CD8-positive, alpha-beta memory T cell (primary cell): ENCODE measurements at places on chromosomes 12 and 14.

GRCh38 chr14:77275041-77275580, 4.1 kb upstream of the NGB start:
- no peak overlapping the region for H3K27ac ChIP-seq
- DNase-seq, result no peak
- no peaks in the 10 kb centered on the region for H3K36me3 ChIP-seq
- H3K4me1 ChIP-seq, result no peaks in the 10 kb centered on the region
- no peak overlapping the region for H3K4me3 ChIP-seq

GRCh38 chr14:85016496-85016895, 513.4 kb upstream of the FLRT2 start:
- H3K4me1 ChIP-seq, result no peaks in the 10 kb centered on the region
- H3K27me3 ChIP-seq, result no peaks in the 10 kb centered on the region
- H3K36me3 ChIP-seq, result no peaks in the 10 kb centered on the region
- no peak overlapping the region for H3K27ac ChIP-seq
- no peak for DNase-seq
- no peak overlapping the region for H3K4me3 ChIP-seq

GRCh38 chr14:52395728-52396127, 81.6 kb downstream of the PTGER2 start:
- H3K27ac ChIP-seq, result no peak overlapping the region
- H3K27me3 ChIP-seq, result no peaks in the 10 kb centered on the region
- DNase-seq, result no peak
- no peaks in the 10 kb centered on the region for H3K36me3 ChIP-seq
- H3K4me1 ChIP-seq, result peaks cover 17% of the 10 kb centered on the region

DNA sequence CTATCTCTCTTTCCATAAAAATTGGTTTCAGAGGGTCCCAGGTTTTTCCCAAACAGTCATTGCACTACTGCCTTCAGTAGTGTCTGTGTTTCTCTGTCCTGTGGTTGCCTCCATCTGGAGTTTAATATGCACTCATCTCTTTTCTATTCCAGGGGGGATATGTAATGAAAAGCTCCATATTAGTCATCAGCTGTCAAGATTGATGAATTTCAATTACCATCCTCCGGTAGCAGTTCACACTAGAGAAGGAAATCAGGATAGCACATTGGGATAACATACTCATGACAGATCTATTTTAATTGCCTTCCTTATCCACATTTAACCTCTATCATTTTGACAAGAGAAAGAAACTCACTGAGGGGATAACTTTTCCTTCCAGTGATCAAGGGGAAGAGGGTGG, 589.0 kb upstream of the SEL1L start:
- no peaks in the 10 kb centered on the region for H3K27me3 ChIP-seq
- H3K4me3 ChIP-seq, result no peak overlapping the region
- no peaks in the 10 kb centered on the region for H3K36me3 ChIP-seq
- H3K27ac ChIP-seq, result no peak overlapping the region
- no peaks in the 10 kb centered on the region for H3K4me1 ChIP-seq

DNA sequence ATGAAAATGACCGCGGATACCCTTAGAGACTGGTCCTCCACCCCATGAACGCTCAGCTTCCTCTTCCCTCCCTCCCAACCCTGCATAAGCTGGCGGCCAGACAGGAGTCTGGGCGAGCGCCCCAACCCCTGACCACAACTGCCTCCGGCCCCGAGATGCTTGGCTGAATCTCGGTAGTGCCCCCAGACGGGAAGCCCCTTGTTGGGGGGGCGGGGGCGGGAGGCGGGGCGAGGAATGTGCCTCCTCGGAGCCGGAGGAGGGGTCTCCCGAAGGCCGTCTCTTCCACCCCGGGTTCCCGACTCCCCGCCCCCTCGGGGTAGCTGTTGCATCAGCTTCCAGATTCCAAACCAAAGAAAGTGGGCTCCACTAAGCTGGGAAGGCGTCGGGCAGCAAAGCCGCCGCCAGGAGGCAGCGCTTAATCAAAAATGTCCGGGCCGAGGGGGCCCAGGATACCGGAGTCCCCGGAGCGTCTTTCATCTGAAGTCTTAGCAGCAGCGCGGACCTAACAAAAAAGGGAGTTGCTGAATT, 7.1 kb upstream of the MRPL52 start:
- no peak overlapping the region for H3K27ac ChIP-seq
- no peaks in the 10 kb centered on the region for H3K36me3 ChIP-seq
- DNase-seq, result peak; percentile 69
- peak overlapping the region; percentile 13 for H3K4me3 ChIP-seq
- H3K27me3 ChIP-seq, result no peaks in the 10 kb centered on the region

GRCh38 chr14:61470261-61470960, 149.0 kb downstream of the PRKCH start:
- H3K27ac ChIP-seq, result no peak overlapping the region
- H3K36me3 ChIP-seq, result peaks cover 4% of the 10 kb centered on the region
- H3K27me3 ChIP-seq, result no peaks in the 10 kb centered on the region
- no peak overlapping the region for H3K4me3 ChIP-seq

DNA sequence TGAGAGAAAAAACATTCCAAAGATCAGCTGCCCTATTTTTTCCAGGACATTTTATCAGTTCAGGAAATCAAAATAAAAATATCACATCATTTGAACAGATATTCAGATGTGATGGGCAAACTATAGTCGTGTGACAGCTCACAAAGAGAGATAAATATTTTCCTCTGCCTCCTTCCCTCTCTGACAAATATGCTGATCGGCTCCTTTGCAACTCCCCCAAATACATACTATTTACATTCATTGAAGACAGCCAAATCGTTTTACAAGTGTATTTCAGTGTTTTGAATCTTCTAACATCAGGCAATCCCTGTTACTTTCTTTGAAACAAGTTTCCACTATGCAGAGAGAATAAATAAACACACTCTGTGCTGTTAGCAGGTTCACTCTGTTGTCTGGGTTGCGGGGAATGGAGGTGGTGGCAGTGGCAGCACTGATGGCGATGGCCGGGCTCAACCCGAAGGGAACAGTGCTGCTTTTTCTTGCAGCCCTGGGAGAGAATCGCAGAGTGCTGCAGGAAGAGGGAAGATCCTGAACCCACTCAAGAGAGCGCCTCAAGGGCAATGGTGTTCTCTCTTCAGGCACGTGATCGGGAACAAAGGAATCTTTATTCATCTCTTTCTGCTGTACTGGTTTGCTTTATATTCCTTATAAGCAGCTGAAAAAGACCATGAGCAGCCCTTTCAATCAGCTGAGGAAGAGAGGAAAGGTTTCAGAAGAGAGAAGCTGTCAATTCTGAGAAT, 142.5 kb downstream of the PHLDA1 start:
- no peaks in the 10 kb centered on the region for H3K4me1 ChIP-seq
- H3K36me3 ChIP-seq, result no peaks in the 10 kb centered on the region
- no peaks in the 10 kb centered on the region for H3K27me3 ChIP-seq

GRCh38 chr14:88910386-88910785, 85.9 kb downstream of the TTC8 start:
- DNase-seq, result no peak
- no peak overlapping the region for H3K27ac ChIP-seq
- no peaks in the 10 kb centered on the region for H3K4me1 ChIP-seq
- H3K27me3 ChIP-seq, result no peaks in the 10 kb centered on the region

GRCh38 chr14:21098076-21098891, at the start of gene ZNF219:
Gene ZNF219, minus strand, starts transcription at chr14:21098655. Its CDS starts 5,064 bp downstream, at chr14:21093591.
- H3K4me3 ChIP-seq, result peak within 1 kb of the TSS; percentile 58
- peak; percentile 27 for DNase-seq
- H3K36me3 ChIP-seq, result no peaks in the 10 kb centered on the region
- H3K4me1 ChIP-seq, result peaks cover 11% of the 10 kb centered on the region
- H3K27me3 ChIP-seq, result no peaks in the 10 kb centered on the region
- H3K27ac ChIP-seq, result no peak within 1 kb of the TSS

DNA sequence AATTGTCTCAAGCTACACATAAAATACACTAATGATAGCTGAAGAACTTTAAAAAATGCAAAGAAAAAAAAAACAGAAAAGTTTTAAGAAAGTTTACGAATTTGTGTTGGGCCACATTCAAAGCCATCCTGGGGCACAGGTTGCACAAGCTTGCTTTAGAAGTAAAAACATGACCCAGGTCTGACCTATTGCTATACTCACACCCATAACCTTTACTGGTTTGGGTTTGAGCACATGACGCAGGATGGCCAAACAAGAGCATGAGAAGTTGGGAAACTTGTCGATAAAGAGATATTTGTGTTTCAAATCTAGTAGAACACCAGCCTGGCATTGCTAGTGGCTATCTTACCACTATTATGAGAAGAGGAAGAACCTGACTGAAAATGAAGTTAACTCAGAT, 143.7 kb downstream of the NOVA1 start:
- DNase-seq, result no peak
- H3K27me3 ChIP-seq, result no peaks in the 10 kb centered on the region
- H3K36me3 ChIP-seq, result no peaks in the 10 kb centered on the region
- H3K27ac ChIP-seq, result no peak overlapping the region
- no peak overlapping the region for H3K4me3 ChIP-seq
- H3K4me1 ChIP-seq, result no peaks in the 10 kb centered on the region

DNA sequence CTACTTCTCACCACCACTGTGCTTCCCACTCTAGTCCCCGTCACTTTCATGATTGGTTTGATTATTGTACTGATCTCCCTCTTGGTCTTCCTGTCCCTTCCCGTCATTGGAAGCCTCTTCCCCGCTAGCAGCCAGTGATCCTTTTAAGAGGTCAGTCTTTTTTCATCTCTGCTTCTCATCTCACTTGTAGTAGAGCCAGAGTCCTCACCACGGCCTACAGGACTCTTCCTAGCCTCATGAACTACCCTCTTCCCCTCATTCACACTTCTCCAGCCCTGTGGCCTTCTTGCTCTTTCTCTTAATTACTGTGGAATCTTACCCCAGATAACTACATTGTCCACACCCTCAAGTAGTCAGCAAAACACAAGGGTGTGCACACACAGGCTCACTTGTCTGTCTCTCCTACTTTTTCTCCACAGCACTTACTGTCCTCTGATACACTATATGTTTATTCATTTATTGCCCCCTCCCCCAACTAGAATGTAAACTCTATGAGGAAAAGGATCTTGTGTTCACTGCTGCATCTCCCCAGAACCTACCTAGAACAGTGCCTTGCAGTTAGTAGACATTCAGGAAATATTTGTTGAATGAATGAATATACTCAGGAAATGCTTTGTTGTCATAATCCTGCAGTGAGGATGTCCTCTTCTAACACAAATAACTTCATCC, 66.3 kb downstream of the CKB start:
- H3K36me3 ChIP-seq, result peaks cover 7% of the 10 kb centered on the region
- H3K27ac ChIP-seq, result no peak overlapping the region
- no peaks in the 10 kb centered on the region for H3K27me3 ChIP-seq
- DNase-seq, result no peak
- H3K4me1 ChIP-seq, result peaks cover 15% of the 10 kb centered on the region

DNA sequence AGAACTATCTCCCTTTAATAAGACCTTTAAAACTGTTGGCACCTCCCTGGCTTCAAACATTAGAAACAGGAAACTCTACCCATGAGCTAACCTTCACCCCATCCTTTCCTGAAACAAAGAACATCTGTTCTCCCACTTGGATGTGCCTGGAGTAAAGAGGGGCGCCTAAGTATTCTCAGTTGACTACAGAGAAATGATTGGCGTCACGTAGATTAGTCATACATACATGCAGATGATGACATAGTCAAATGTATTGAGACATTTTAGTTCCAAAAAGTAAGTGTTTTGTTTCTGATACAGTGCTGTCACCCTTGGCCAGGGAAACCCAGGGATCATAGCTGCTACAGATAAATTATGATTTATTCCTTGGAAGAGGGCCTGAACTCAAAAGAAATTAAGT, 260.0 kb upstream of the PLEKHG7 start:
- DNase-seq, result no peak
- H3K27me3 ChIP-seq, result no peaks in the 10 kb centered on the region
- no peaks in the 10 kb centered on the region for H3K4me1 ChIP-seq

- no peak overlapping the region for H3K27ac ChIP-seq
- no peaks in the 10 kb centered on the region for H3K36me3 ChIP-seq
- no peak overlapping the region for H3K4me3 ChIP-seq
Observed at GRCh38 chr14:21072031-21072473, 1.9 kb downstream of the ARHGEF40 start.

- no peak overlapping the region for H3K27ac ChIP-seq
- no peaks in the 10 kb centered on the region for H3K4me1 ChIP-seq
- no peaks in the 10 kb centered on the region for H3K27me3 ChIP-seq
Observed at GRCh38 chr12:112196196-112196875, 71.0 kb downstream of the TRAFD1 start.
